ENCODE measurements at places on chromosomes 3 and 15.

- no peak for DNase-seq
Measured at GRCh38 chr3:14305324-14305723, 97.1 kb upstream of the SLC6A6 start.

DNA sequence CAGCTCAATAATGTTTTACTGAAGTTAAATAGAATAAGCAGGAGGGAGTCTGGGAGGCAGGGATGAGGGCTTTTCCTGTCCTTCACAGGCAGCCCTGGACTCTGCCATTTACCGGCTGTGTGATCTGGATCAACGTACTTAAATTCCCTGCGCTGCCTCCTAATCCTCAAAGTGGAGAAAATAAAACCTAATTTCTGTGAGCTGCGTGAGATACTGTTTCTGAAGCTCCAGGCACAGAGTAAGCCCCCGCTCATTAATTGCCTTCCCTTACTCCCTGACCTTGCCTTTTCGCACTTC lies 278 bp upstream of the PDIA5 start:
- no peak for DNase-seq

DNA sequence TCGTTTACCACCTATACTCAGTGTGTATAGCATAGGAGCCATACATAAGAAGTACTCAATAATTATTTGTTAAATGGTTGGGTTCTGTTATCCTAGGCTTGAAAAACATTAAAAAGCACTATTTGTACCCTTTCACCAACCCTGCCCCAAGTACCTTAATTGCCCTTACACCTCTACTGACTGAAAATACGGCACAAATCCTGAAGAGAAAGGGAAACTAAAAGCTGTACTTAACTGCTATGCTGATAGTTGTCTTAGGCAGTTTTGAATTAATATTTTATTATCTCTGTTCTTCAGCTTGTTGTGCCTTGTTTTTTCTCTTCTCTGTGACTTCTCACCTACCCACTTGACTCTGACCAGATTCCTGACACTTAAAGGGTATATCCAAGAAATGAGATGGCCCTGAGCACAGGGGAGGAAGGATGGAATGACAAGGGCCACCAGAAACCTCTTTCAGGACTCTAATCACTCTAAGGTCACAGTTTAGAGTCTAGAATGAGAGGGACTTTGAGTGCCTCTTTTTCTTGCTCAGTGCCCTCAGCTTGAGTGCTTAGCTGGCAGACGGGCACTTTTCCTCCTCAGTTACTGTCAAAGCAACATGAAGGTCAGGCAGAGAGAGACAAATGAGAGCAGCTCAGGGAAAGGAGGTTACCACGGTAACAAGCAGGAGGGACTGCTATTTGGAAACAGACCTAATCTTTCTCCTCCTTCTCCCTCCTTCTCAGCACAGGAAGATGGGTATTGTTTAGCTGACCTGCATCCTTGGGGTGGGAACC lies 136.5 kb downstream of the ZNF609 start:
- no peak for DNase-seq

- peak; percentile 81 for DNase-seq
Measured at GRCh38 chr3:45644791-45645201, 44.4 kb upstream of the SACM1L start.

DNA sequence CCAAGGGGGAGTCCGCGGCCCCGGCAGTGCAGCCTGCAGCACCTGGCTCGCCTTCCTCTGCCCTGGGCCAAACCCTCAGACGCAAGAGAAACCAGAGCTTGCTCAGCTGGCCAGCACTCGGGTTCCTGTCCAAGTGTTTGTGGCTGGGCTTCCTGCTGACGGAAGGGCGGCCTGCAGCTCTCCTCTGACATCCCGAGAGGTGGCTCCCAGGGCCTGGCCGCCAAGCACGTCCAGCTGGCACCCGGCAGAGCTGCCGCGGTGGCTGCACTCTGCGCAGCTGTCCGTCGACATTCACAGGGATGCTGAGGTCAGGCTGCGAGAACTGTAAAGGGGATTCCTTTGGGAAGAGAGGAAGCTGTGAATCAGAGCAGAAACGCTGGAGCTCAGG lies 85.6 kb downstream of the CPN2 start:
- DNase-seq, result no peak

GRCh38 chr3:148459931-148460513 lies 237.7 kb upstream of the AGTR1 start:
- DNase-seq, result no peak

- peak; percentile 12 for DNase-seq
Measured at GRCh38 chr3:86563400-86563970, 427.5 kb downstream of the VGLL3 start.

DNA sequence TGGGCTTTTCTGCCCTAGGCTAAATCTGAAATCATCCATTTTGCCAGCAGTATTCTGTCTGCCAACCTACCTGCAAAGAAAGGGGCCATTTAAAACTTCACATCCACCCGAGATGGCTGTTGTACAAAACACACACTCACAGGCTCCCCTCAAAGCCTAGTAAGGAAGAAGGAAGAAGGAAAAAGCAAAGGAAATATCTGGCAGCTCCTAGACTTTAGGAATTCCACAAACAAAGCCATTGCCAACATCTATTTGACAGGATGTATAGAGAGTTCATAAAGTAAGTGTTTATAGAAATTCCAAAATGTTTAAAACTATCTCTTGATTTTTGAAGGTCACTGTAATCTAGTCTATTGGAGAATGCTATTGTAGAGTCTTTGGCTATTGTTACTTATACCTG lies 91.9 kb upstream of the THBS1 start:
- no peak for DNase-seq

DNA sequence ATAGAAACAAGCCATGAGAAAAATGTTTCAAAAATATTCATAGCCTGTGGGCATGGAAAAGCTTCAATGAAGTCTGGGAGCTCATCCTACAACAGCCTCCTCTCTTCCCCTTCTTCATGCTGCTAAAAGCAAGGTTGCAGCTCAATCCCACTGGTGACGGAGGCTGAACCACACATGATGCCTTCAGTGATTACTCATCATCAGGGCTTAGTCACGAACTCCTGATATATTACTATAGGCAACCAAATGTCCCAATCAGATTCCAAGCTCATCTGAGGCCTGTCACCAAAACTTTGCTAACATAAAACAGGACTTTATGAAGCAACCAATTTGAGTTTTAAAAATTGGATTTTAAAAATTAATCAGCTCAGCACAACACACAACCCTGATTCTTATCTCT lies 24.0 kb upstream of the SLC24A5 start:
- peak; percentile 56 for DNase-seq

- peak; percentile 92 for DNase-seq
Measured at GRCh38 chr3:188465311-188465710, 311.4 kb downstream of the LPP start.
